Renal pelvis (tissue), 12 donors: ENCODE measurements at places on chromosomes 2 and 18. TPM values are rescaled to one million over a fixed set of nuclear protein-coding genes. Genes with fewer than 3 reads are reported as not detected.

The SCN7A gene
- 13.0 TPM for polyA plus RNA-seq

GRCh38 chr2:160252278-160252887 is 52.3 kb upstream of the ITGB6 start:
- no peak for DNase-seq

GRCh38 chr2:12107939-12108338 is 361.5 kb downstream of the LPIN1 start:
- DNase-seq: no peak

The KLHL14 gene
- polyA plus RNA-seq: 27.4 TPM

- DNase-seq: no peak
These were observed 216.6 kb downstream of the HDAC4 start for GRCh38 chr2:239184179-239184578.
